ELR (cell line): ENCODE measurements at places on chromosomes 5 and 9.

DNA sequence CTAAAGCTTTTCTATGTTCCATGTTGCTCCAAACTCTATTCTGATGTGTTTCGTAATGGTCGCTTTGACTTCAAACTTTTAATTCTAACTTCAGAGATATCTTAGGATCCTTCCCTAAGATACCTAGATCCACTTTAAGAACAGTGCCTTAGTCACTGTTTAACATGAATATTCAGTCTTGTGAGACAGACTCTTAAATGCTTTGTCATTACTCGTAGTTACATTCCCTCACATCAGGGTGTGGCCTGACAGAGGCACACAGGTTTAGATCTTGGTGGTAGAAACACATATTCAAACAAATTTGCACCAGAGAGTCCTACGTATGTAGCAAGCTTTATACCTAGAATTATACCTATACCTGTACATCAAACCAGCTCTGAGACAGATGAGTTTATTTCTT, 687.0 kb upstream of the C9orf72 start:
- DNase-seq, result no peak

DNA sequence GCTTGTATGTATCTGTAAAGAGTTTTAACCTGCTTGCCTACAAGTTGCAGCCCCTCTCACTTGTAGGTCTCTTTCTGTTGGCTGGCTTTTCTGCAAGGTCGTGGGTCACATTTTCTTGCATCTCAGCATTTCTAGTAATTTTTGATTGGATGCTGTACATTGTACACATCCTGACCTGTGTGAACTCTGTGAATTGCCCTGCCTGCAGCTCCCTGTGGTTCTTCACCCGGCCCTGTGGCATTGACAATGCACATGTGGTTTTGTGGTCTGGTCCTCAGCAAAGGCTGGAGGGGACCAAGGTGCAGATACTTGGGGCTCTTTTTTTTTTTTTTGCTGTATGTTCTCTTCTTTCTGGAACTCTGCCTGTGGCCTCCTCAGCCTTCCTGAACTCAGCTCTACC, 53.6 kb downstream of the WNK2 start:
- DNase-seq, result no peak

DNA sequence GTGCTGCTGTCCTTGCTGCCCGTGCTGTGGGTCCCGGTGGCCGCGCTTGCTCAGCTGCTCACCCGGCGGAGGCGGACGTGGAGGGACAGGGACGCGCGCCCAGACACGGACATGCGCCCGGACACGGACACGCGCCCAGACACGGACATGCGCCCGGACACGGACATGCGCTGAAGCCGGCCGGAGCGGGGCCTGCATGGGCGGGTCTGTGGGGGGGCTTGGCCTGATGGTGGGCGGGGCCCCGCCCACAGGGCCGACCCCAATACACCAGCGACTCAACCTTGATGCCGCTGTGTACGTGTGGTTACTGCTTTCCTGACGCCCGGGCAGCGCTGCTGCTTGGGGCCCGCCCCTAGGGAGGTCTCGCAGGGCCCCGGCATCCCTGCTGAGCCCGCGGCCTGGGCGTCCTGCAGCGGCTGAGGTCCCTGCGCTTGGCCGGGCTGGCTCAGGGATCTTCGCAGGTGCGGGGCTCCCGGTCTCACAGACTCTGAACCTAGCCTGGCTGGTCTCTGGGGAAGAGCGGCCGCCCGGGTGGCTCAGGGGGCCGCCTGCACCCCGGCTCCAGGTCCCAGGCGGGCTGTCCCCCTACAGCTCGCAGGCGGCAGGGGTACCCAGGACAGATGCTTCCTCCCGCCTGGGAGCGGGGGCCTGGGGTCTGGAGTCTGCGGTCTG, 20.9 kb downstream of the SLC6A18 start:
- DNase-seq, result no peak

DNA sequence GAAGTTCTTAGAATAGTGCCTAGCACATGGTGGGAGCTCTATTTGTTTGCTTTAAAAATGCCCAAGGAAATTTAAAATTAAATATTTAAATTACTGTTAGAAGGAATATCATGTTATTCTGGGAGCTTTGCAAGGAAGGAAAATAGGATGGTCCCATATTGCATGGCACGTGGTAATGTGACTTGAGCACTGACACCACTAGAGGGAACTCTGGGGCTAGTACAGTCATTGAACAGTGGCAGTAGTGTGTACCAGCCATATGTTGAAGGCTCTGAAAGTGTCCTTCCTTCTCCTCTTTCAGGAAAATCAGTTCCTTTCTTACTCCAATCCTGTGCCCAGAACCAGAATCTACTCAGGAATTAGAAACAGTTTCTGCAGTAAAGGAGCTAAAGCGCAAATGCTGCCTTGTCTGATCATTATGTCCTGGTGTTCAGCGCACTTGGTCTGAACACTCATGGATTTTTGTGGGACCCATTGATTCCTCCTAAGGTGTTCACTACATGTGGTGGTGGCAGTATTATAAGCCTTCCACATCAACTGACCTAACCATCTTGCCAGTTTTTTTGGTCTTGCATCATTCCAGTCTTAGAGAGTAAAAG, 54.1 kb downstream of the GDA start:
- DNase-seq, result peak; percentile 58

- peak; percentile 93 for DNase-seq
Measured at GRCh38 chr5:160463740-160464465, 42.2 kb downstream of the PTTG1 start.

DNA sequence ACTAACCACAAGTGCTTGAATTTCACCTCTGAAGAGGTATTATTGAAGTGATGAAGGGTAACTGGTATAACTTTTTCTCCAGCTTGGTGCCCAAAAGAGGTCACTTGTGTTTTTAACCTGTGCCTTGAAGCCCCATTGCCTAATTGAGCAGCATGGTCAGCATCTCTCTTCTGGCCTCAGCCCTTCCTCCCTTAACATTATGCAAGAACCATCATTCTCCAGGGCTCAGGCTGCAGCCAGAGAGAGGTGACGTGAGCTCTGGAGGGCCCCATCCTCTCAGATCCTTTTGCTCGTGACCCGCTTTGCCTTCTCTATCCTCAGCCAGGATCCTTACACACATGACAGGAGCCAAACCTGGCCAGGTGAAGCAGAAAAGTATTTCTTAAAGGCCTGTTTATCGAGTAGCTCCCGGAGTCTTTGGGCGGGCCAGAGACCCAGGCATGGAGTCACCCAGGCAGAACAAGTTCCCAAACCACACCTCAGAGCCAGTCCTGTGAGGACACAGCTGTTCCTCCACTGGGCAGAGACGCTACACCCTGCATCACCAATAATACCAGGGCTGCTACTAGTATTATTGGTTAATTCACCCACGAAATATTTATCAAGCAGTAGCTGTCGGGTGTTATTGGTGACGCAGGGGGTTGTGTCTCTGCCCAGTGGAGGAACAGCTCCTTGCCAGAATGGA, 29.6 kb upstream of the BOD1 start:
- DNase-seq, result no peak

DNA sequence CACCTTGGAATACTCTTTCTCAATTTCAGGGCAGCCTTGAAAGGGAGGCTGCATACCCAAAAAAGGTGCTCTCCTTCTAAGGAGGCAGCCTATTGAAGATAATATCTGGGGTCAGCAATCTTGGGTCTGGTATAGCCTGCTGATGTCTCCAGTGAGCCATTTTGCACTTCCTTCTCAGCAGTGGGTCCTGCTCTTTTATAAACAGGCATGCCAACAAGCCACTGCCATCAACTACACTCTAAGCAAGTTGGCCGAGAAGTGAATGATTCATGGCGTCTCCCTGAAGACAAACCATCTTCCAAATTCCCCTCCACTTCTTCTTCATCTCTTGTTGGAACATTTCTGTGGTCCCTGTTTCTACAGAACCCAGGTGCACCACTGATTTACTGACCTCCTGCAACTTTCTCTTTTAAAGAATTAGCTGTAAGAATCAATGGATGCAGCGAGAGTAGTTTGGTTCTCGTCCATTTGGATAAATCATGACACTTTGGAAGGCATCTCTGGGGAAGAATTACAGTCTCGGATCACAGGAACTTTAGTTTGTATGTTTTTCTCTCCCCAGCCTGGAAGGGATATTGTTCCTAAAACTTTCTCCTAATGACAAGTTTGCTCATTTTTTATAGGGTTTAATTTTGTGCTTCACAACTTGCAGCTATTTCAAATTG, 108.3 kb downstream of the INSYN2B start:
- no peak for DNase-seq

GRCh38 chr5:142677198-142677597, 8.7 kb downstream of the FGF1 start:
- peak; percentile 52 for DNase-seq

- no peak for DNase-seq
Measured at GRCh38 chr5:137612576-137612975, 113.5 kb upstream of the SPOCK1 start.

- peak; percentile 55 for DNase-seq
Measured at GRCh38 chr5:57176350-57176857, 2.5 kb downstream of the GPBP1 start.

- peak; percentile 33 for DNase-seq
Measured at GRCh38 chr5:84303315-84303714, 81.4 kb downstream of the EDIL3 start.

GRCh38 chr9:130158001-130158400, 14.2 kb upstream of the NCS1 start:
- no peak for DNase-seq

DNA sequence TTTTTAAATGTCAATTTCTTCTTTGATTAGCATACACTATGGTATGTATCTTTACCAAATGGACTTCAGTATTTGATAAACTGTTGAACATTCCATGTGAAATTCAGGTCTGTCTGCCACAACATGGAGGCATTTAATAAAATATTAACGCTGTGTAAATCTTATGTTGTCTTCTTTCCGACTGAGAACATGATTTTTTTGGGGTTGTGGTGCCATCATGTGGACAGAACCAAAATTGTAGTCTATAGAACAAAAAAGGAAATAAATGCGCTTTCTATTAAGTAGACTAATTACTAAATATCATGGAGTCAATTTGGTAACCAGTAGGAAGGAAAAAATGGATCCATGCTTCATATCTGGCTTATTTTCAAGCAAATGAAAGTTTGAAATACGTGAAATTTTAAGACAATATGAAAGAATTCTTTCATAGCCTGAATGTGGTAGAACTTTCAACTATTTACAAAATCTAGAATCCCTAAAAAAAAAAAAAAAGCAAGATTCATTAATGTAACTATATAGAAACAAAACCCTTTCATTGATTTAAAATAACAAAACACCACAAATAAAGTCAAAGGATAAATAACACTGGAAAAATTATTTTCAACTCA, 2.8 kb upstream of the PLK2 start:
- peak; percentile 74 for DNase-seq

DNA sequence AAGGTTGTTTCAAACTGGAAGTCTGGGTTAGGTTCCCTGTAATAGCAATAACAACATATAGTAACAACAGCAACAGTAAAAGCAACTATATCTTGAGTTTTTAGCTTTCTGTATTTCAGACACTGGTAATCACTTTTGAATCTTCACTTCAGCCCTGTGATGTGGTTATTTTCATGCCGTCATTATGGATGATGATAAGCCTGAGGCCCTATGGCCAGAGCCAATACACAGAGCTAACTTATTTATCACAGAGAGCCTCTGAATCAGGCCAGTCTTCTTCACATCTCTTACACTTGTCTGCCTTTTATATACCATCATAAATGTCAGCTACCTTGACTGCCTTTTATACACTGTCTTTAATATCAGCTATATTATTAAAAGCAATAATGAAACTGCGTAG, 329.0 kb downstream of the FER start:
- no peak for DNase-seq

DNA sequence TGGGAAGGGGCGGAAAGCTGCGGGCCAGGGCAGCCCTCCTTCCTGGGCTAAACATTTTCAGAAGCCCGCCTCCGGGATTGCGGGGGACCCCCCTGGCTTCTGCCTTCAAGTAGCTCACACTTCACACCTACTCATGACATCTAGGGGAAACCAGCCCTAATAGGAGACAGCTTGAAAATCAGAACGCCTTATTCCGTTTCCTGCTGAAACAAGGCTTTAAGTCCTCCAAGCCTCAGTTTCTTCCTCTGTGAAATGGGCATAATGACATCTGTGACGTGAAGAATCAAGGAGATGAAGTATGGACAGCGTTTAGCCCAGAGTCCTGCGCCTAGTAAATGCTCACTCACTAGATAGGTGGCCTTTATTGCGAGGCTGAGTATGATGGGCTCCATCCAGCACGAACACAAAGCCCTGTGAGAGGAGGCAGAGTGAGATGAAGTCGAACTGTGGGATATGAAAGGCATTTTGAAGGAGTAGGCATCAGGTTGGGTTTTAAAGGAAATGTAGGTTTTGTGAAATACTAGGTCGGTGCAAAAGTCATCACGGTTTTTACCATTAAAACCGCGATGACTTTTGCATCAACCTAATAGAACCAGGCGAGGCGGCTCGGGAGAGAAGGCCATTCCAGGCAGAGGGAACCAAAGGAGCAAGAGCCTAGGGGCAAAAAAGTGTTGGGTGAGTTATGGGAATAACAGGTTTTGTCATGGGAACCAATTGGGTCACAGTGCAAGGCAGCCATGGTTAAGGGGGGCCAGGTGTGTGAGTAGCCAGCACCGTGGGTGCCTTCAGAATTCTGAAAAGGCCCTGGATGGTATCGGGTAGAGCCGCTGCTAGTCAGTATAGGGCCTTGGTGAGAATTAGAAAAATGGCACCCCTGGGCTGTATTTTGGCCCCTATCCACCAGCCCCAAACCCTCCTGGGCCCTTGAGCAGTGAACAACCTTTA, 1.0 kb upstream of the TSC1 start:
- DNase-seq, result no peak

- DNase-seq, result peak; percentile 40
Measured at GRCh38 chr9:81801190-81801589, 111.8 kb upstream of the TLE1 start.

DNA sequence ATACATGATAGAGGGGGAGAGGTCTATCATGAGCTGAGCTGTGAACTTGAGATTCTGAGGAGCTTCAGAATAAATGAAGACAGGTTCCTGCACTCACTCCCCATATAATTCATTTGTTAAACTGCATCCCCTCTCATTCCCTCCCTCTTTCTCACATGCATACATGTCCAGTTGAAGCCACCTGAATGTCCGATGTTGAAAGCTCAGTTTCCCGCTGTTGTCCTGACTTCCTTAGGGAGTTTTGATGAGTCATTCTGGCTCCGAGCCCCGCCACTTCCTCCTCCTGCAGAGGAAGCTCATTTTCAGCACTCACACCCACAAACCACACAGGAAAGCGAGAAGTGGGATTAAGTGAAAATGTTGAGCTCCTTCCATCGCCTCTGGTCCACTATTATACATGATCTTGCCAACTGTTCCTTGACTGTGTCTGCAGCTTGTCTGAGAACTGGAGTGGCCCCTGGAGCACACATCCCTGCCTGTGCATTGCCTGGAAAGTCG, 121.2 kb downstream of the CEMIP2 start:
- DNase-seq, result peak; percentile 83

DNA sequence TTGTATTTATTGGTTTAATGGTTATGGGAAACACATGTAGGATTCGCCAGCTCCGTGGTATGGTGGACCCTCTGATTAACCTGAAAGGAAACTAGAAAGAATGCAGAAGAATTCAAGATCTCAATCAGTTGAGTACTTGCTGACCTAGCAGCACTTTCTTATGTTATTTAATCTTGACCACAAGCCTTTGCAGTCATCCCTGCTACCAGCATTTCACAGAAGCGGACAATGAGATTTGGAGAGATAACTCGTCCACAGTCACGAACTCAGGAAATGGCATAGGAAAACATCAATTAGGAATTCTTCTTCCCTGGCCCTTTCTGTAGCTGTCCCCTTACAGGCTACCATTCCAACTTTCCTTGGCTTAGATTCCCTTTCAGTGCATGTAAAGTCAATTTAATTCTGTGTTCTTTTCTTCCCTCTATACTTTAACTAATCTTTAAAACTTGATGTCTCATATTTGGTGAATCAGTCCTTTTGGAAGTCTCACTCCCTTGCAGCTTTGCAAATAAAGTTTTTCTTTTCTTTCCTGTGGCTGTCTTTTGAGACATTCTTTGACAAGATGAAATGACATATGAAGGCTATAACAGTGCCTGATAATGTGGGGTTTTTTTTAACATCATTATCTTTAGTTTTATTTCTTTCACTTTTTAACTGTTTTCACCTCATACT, 1.3 kb upstream of the SLC44A1 start:
- DNase-seq, result peak; percentile 93
